ENCODE measurements at places on chromosomes 2 and 18. TPM values are rescaled to one million over a fixed set of nuclear protein-coding genes. Genes with fewer than 3 reads are reported as not detected.

DNA sequence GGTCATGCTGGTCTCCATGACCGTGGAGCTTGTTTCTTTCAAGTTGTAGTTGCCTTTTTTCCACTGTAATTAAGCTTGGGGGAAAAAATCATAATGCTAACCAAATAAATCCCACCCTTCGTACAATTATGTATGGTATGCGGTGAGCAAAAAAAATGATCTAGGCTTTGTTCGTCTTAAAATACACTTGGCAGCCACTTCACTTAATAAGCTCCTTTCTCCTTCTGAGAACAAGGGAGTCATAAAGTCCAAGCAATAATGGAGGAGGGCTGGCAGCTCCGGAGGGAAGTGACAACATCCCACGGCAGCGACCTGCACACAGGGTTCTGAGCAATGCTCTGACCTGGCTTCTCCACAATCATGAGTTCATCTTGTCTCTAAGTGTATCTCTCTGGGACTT is 91.2 kb upstream of the KLHL29 start:
- no peak for DNase-seq

DNA sequence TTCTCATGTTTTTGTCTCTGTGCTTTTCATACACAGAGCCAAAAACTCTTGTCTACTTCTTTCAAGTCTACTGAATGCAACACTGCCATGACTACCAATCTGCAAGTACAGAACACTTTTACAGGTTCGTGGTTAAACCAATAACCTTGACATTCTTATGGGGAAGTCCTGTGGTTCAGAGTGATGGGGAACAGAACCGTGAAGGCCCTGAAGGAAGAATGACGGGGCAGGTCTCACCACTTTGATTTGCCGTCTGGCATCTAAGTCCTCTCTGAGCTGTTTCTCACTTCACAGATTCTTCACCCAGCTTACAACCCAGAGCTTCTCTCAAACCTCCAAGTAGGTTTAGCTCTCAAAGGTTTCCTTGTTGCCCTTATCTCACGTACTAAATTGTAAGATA is 117.5 kb upstream of the SNTG2 start:
- DNase-seq = no peak

DNA sequence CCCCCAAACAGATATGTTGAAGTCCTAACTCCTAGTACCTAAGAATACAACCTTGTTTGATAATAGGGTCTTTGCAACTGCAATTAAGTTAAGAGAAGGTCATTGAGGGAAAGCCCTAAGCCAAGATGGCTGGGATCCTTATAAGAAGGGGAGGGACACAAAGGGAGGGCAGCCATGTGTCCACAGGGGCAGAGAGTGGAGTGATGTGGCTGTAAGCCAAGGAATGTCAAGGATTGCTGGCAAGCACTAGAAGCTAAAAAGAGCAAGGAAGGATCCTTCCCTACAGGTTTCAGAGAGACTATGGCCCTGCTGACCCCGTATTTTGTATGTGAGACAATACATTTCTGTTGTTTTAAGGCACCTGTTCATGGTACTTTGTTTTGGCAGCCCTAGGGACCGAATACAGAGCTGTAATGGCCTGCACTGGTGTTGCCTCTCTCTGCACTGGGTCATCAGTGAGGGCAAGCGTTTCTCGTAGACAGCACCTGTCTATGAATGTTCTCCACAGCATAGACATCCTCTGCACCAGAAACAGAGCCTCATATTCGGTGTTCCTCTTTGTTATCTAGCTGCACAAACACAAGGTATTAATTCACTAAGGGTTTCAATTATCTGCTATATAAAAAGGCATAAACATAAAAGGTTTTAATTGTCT is 75.4 kb upstream of the AQP4 start:
- DNase-seq = no peak

DNA sequence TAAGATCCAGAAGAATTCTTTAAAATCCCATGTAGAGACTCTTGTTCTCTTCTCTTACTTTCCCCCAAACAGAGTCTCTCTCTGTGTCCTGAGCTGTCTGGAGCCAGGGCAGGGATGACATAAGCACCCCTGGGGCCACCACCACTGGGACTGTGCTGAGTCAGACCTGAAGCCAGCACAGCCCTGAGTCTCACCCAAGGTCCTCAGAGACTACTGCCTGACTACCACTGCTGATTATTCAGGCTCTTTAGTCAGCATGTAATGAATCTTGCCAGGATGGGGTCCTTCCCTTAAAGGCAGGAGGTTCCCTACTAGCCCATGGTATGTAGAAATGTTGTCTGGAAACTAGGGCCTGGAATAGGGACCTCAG is 34.9 kb upstream of the DYNC1I2 start:
- no peak for DNase-seq

DNA sequence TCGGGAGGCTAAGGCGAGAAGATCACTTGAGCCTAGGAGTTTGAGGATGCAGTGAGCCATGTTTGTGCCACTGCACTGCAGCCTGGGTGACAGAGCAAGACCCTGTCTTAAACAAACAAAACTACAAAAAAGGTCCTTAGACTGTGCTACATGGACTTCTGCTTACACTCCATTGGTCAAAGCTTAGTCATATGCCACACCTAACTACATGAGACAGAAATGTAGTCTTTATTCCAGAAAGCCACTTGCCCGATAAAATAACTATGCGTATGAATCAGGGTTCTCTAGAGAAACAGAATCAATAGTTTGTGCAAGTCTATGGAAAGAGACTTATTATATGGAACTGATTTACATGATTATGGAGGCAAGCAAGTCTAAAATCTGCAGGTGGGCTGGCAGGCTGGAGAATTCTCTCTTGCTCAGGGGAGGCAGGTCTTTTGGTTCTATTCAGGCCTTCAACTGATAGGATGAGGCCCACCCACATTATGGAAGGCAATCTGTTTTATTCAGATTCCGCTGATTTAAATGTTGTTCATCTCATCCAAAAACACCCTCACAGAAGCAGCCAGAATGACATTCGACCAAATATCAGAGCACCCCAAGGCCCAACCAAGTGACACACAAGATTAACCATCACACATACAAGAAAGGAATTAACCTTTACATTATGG is 114.4 kb upstream of the SIX2 start:
- DNase-seq = no peak

DNA sequence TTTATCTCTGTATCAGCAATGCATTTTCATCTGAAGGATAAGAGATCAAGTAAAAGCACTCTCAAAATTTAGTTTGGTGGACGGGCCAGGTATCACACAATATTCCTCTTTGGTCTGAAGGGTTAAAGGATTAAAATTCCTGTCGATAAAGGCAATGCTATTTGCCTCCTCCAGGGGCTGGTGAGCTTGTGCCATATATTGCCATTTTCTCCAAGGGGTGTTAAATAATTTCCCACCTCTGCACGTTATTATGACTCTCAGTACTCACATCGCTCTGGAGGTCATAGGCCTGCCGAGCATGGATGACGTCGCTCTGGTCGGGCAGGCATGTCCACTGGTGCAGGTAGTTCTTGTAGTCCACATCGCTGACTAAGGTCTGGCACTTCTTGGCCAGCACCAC is 94.2 kb downstream of the NEB start:
- DNase-seq = no peak

The DPYSL5 gene
- not detected for total RNA-seq
